Neural crest cell (in vitro differentiated cells): ENCODE measurements at places on chromosomes 3 and 15. TPM values are rescaled to one million over a fixed set of nuclear protein-coding genes. Genes with fewer than 3 reads are reported as not detected.

DNA sequence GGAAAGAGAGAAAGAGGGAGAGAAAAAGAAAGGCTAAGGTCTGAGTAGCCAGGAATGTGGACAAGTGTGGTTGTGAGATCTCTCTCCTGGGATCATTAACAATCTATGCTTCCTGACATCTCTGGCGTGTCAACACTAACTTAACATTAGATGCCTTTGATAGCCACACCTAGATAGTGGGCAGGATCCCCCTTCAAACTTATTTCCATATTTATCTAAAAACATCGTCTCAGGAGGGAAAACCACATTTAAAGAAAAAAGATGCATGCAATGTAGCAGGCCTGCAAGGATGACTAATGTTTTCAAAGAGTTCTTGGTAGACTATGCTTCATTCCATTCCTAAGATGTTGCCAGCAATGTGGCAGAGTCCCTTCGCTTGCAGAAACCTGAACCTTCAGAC is 80.9 kb downstream of the MLH1 start:
- no peaks in the 10 kb centered on the region for H3K4me1 ChIP-seq
- no peaks in the 10 kb centered on the region for H3K27me3 ChIP-seq
- DNase-seq: no peak
- peaks cover 20% of the 10 kb centered on the region for H3K36me3 ChIP-seq
- H3K27ac ChIP-seq: no peak overlapping the region

DNA sequence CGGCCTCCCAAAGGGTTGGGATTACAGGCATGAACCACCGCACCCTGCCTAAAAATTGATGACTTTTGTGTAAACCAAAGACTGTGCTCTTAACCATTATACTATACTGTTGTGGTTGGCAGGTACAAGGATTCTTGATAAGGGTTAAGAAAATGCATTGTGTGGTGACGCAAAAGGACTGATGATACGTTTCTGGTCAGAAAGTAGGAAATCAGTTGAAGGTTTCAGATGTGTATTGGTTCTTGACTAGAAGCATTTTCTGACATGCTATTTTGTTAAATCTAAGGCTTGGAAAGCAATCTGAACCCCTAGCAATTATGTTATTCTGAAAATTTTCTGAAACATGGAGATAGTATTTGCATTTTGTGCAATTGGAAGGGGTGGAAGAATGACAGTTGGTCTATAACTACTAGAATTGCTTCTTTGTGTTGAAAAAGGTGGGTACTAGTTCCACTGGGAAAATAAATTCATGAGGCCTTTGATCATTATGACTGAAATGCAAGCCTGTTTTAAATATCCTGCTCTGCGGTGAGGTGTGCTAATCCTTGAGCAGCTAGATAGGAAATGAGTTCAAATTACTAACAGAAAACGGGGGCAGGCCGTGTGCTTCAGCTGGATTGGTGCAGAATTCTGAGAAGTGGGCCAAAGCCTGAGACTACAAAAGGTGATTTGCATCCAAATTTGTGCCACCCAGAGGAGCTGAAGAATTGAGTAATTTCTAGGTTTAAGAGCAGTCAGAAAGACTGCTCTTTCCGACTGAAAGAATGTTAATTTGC is 66.0 kb upstream of the LRRFIP2 start:
- peaks cover 26% of the 10 kb centered on the region for H3K4me1 ChIP-seq
- H3K27me3 ChIP-seq: no peaks in the 10 kb centered on the region
- H3K36me3 ChIP-seq: no peaks in the 10 kb centered on the region
- no peak for DNase-seq

DNA sequence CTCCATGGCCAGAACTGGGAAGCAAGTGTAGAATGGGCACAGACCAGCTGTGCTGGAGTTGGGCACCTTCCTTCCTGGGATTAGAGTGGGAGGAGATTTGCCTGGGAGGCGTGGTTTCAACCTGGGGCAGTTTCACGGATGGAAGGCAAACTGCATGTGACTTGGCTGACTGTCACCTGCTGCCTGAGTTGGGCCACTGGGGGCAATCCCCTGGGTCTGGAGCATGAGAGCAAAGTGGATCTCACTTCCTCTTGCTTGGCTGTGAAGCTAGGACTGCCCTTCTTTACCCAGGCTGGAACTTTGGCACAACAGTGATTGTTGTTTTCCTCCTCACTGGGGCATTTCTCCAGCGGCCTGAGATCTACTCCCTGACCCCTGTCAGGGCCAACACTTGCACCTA is 1247.0 kb upstream of the EPHA6 start:
- no peaks in the 10 kb centered on the region for H3K4me1 ChIP-seq
- no peak for DNase-seq
- H3K36me3 ChIP-seq: no peaks in the 10 kb centered on the region
- H3K27me3 ChIP-seq: no peaks in the 10 kb centered on the region
- no peak overlapping the region for H3K4me3 ChIP-seq

Gene LOXL1
- 17.3 and 19.9 TPM in 2 replicates for total RNA-seq

DNA sequence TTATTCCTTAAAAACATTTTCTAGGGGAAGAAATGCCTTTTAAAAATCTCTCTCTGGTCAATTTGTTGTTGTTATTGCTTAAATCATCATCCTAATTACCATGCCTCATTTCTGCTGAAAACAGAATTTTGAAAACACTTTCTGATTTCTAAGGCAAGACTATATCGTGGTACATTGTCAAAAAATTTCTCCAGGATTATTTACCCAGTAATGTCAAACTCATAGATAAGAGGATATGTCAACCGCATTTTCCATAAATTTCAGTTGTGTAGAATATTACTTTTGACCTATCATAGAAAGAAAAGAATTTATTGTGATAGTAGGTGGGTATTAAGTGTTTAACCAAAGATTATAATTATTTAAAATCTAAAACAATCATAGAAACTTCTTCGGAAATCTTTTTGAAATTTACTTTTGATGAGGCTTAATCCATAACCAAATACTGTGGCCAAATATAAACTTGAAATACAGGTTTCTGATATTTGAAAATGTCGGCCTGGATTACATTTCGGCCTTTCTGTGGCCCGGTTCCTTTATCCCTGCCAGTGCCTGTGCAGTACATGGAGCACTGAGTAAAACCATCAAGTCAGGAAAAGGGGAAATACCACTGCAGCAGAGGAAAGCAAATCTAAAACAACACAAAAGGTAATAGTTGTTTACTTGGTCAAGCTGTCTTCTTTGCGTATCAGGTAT is 173.4 kb downstream of the MYRIP start:
- no peak for DNase-seq
- H3K27me3 ChIP-seq: peaks cover 2% of the 10 kb centered on the region
- H3K27ac ChIP-seq: no peak overlapping the region

DNA sequence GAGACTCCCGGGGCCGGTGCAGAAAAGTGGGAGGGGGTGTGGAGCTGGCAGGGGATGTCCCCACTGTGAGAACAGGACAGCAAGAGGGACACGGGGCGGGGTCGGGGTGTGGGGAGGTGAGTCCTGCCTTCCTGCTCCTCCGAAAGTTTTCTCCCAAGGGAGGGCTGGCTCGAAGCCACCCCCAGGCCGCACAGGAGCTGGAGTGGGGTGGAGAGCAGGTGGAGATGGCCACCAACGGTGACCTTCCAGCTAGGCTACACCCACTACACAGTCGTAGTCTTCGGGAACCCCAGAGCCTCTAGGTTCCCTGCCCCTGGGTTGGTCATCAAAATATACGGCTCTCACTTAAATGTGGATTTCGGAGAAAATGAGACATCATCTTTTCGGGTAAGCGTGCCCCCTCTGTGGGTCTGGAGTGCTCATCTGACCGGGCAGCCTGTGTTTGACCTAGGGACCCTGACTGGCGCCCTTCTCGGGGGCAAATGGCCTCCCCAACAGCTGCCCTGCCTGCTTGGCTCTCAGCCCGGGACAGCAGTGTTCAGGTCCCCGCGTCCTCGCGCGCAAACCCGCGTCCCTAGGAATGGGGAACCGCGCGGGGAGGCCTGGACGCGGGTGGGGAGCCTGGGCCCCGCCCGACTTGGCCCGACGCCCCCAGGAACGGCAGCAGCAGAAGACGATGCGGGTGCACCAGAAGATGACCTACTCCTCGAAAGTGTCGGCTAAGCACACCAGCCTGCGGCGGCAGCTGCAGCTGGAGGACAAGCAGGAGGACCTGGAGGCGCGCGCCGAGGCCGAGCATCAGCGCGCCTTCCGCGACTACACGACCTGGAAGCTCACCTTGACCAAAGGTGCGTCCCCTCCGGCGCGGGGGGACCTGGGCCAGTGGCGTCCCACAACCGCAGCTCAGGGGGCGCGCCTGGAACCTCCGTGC is 21.2 kb downstream of the CFAP100 start:
- peaks cover 3% of the 10 kb centered on the region for H3K27me3 ChIP-seq
- no peak overlapping the region for H3K27ac ChIP-seq
- no peak overlapping the region for H3K4me3 ChIP-seq
- DNase-seq: no peak

DNA sequence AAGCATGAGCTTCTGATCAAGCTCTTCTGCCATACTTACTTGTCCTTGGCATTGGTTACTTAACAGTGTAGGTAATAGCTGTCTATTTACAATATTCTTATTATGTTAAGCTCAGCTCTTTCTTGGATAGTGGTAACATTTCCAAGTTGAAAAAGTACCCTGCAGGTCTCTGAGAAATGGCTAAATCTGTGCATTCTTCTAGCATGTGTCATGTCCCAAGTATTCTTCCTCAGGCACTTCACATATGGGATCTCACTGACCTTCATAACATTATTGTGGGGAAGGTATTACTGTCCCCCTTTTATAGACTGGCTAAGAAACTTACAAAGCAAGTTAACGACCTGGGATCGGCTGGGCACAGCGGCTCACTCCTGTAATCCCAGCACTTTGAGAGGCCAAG is 236.1 kb downstream of the RORA start:
- peaks cover 3% of the 10 kb centered on the region for H3K4me1 ChIP-seq
- H3K4me3 ChIP-seq: no peak overlapping the region
- no peaks in the 10 kb centered on the region for H3K27me3 ChIP-seq
- no peaks in the 10 kb centered on the region for H3K36me3 ChIP-seq
- DNase-seq: no peak
- no peak overlapping the region for H3K27ac ChIP-seq

GRCh38 chr3:136664771-136665170 is 87.4 kb downstream of the STAG1 start:
- H3K27me3 ChIP-seq: no peaks in the 10 kb centered on the region
- DNase-seq: no peak

DNA sequence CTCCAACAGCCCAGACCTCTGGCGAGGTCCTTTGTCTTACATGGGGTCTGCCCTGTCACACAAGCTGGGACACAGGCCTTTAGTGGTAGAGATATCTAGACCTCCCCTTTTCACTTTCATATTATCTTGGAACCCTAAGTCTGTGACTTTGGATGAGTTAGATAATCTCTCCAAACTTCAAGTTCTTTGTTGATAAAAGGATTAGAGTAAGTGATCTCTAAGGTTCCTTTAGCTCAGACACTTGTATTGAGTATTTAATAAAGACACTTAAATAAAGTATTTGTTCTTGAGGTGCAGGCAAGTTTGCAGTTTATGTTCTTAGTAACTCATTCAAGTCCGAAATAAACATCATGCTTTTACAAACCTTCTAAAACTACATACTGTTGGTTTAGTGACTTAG is 459.6 kb downstream of the SHQ1 start:
- no peaks in the 10 kb centered on the region for H3K36me3 ChIP-seq
- no peaks in the 10 kb centered on the region for H3K27me3 ChIP-seq
- no peak overlapping the region for H3K27ac ChIP-seq
- H3K4me1 ChIP-seq: peaks cover 13% of the 10 kb centered on the region
- no peak for DNase-seq

Gene GP9
- total RNA-seq: not detected in 2 replicates
